HCT116 (cell line): ENCODE measurements at places on chromosomes 7 and 10.

DNA sequence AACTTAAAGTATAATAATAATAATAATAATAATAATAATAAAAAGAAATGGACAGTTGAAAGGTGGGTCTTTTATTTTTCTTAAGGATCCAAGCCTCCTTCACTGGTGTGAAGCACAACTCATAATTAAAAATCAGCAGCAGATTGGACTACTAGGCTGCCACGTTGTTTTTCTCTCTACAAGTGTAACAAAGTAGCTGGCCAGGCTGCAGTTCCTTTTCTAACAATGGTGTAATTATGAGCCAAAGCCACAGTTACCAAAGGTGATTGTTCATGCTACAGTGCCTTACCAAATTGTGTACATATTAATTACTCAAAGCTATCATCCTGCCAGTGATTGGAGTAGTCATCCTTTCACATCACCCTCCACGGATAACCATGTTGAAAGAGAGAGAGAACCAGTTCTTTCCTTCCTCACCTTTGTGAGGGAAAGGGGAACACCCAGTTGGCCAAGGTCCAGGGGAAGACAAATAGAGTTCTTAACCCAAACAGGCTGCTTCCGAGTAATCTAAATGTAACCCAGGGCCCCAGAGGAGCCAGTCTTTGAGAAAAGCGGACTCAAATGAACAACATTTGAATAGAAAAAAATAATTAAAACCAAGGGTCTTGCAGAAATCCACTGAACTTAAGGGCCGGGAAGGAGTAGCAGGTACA is 86.3 kb upstream of the NPS start:
- no peak for DNase-seq

GRCh38 chr7:6409944-6410693 is 37.6 kb downstream of the DAGLB start:
- DNase-seq: no peak

- DNase-seq: peak; percentile 31
These were observed 36.3 kb downstream of the SUFU start for GRCh38 chr10:102540023-102540422.

DNA sequence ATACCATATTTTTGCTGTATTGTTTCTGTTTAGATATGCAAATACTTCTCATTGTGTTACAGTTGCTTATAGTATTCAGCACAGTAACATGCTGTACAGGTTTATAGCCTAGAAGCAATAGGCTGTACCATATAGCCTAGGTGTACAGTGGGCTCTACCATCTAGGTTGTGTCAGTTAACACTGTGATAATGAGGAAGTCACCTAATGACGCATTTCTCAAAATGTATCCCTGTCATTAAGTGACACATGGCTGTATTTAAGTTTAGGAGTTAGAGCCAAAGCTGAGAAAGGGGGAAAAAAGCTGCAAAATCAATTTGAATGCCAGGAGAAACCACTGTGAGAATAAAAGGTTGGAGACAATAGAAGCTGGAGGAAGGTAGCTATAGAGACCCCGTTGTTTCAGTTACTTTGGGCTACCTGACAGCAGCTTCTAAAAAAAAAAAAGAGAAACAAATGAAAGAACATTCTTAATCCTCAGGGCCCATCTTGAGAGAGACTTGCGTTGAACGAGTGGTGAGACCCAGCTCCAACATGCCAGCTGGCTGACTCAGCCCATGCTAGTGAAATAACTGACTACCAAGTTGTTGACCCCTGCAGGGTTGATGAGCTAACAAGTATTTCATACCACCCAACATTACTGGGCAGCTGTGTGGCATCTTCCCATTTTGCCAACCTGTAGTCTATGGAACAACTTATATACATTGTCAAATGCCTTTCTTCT is 8.7 kb downstream of the STARD3NL start:
- no peak for DNase-seq

GRCh38 chr10:28505359-28505959 is 27.5 kb upstream of the WAC start:
- DNase-seq: no peak

DNA sequence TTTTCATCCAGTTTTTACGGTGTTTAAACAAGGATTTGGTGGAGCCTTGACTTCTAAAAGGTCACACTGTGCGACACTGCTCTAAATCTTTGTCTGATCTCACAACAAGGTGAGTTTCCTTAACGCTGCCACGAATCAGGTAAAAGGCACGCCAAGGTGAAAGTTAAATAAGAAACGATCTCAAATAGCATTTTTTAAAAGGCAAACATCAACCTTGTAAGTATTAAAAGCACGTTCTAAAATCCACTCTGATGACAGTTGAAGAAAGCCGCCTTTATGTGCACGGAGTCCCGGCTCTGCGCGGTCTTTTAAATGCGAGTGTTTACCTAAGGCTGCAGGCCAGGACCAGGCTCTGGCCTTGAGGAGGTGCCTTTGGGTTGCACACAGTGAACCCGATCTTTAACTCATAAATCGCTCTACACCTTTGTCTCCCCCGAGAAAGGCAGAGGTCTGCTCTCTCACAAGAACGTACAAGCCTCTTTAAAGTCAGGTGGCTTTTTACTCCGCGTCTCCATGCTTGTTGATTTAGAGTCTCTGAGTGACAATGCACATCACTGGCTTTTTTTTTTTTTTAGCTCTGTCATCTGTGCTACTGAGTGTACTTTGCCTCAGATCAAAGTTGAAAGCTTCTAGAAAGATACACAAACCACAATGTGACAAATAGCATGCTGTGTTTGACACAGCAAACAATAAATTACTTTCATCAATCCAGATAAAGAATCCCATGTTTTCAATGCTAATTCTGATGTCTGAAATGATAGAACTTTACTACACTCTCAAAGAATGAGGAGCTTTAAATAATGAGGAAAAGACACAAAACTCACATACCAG is 25.9 kb upstream of the RNF32 start:
- no peak for DNase-seq

GRCh38 chr10:76112826-76113150 is 681.4 kb downstream of the LRMDA start:
- DNase-seq: no peak
